ENCODE measurements at places on chromosomes 16 and 17.

DNA sequence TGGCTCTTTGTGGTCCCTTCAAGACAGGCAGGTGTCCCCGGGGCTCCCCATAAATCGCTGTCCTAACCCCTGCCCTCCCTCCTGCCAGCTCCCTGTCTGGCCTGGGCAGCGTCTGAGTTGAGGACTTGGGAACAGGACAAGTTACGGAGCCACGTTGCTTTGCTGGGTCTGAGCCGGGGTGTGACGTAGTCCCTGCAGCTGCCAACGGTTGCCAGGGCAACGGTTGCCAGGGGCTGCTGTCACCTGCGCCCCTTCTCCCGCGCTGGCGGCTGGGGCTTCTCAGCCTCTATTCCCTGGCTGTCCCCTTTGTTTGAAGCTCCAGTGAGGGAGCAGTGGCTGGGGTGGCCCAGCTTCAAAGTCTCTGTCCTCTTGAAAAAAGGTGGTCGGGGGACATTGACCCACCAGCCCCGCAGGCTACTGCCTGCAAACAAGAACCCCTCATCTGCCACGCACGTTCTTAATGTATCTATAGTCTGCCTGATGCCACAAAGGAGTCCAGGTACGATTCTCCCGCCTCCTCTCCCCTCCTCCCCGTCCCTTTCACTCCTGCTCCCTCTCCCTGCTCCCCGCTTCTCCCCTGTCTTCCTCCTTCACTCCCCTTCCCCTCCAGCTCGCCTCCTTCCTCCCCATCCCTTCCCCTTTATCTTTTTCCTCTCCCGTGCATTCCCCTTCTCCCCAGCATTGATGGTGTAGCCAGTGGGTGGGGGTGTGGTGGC lies 10.9 kb downstream of the ADGRG1 start:
- no peak for DNase-seq

DNA sequence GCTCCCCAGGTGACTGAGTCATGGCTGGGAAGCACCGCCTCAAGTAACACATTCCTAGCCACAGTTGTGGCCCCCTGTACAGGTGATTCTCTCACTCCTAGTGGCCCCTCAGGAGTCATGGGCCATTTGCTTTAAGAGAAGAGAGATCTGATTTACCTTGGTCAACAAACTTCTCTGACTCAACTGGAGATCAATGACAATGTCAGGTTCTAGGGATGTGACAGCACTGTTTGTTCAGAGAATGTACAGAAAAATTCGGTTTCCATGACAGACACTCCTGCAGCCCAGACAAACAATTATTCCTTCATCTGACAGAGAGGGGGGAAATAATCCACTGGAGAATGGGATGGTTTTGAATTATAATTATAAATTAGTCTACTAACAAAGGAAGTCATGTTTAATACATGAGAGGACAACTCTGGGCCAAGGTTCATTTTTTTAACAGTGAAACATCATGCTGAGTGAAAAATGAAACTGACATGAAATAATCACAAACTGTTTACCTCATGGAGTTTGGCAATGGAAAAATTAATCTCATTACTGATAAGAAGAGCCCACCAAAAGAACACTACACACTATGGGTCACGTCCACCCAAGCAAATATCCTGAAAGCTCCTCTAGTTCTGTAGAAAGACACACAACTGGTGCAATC lies 9.7 kb downstream of the ERN1 start:
- DNase-seq: no peak

DNA sequence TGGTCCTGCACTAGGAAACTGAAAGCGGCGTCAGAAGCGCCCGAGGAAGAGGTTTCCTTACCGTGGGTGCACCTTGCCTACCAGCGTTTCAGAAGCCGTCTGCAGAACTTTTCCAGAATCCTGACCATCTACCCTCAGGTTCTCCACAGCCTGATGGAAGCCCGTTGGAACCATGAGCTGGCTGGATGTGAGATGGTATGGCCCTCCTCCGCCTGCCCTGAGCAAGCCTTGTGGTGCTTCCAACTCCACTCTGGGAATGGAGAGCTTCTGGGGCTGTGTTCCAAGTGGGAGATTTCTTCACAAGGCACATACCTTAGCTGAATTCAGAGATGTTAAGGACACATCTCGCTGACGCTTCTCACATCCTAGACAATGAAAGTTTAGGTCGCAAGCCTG lies 51.8 kb upstream of the ENDOV start:
- DNase-seq: no peak

DNA sequence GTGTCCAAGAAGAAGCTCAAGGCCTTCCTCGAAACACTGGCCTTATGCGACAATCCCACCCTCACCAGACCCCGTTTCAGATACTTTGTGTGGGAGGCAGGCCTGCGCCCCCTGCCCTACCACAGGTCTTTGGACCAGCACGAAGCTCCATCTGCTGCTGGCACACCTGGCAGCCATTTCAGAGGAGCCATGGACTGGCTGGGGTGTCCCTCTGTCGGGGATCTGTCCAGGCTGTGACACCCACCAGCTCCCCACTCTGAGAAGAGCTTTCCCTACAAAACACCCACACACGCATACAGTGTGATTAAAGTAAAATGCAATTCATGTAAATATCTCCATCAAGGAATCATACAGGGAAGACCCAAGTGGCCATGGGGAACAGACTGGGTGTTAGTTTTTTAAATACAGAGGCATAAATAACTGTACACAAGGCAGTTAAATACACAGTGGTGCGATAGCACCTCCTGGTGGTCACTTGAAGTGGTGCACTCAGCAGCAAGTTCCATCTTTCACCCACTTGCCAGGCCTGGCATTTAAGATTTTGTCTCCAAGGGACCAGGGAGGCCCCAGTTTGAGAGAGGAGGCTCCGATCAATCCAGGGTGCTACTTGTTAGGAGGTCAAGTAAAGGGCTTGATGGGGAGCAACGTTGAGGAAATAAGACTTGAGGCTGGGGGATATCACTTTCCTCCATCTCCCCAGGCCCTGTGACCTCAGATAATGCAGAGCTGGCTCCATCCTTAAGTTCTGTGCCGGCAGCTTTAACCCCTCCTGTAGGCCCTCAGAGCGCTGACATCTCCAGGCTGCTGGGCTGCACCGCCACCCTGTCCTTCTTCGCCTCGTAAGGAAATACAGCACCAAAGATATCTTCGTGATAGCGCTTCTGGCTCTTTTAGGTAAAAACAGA lies 43.6 kb downstream of the NOS2 start:
- DNase-seq: peak; percentile 34

DNA sequence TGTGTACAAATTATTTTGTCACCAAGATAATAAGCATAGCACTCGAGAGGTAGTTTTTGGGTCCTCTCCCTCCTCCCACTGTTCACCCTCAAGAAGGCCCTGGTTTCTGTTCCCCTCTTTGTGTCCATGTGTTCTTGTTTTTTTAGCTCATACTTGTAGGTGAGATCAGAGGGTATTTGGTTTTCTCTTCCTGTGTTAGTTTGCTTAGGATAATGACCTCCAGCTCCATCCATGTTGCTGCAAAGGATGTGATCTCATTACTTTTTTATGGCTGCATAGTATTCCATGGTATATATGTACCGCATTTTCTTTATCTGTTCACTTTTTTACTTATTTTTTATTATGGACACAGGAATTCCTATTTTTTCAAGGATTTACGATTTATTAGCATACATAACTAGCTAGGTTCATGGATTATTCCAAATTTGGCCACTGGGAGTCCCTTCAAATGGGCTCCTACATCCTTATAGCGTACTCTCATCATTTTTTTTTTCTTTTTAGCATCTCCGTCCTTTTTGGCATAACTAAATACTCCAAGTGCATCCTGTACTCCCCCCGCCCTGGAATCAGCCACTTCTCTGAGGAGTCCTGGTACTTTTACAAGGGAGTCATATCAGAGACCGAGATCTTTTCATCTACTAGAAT lies 7.3 kb downstream of the TADA2A start:
- no peak for DNase-seq

DNA sequence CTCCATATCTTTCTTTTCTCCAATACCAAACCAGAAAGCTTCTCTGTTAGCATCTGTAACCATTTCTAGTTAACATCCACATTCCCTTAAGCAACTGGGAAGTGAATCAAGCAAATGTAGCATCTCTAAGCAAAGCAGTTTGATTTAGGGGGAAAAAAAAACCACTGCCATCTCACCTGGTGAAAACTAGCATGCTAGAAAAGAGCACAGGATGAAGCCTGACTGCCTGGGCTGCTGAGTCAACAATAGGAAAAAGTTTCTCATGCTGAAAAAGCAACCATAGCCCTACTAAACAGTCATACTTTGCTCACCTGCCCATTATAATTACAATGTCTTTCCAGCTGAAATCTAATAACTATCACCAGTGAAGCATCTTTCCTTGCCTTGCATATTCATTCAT lies 139.3 kb downstream of the ANKFN1 start:
- no peak for DNase-seq

GRCh38 chr17:70906808-70907207 lies 737.5 kb downstream of the KCNJ2 start:
- no peak for DNase-seq

- no peak for DNase-seq
Observed at GRCh38 chr17:10041916-10042588, 137.0 kb upstream of the RCVRN start.

DNA sequence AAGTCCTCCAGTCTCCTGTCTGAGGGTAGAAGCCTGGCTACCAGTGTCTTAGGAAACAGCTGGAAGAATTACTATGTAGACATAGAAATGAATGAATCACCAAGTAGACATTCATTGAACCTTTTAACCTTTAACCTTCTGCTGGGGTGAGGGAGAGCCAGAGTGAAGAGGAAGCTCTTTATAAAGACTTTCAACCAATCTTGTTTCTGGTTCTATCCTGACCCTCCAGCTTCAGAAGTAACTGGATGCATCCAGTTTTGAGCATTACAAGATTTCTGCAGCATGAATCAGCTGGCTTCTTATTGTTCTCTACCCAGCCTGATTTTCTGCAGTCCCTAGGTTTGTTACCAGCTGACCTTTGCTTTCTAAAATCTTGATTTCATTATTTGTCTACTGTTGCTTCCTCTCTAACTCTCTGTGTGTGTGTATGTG lies 8.5 kb downstream of the TEKT1 start:
- no peak for DNase-seq

DNA sequence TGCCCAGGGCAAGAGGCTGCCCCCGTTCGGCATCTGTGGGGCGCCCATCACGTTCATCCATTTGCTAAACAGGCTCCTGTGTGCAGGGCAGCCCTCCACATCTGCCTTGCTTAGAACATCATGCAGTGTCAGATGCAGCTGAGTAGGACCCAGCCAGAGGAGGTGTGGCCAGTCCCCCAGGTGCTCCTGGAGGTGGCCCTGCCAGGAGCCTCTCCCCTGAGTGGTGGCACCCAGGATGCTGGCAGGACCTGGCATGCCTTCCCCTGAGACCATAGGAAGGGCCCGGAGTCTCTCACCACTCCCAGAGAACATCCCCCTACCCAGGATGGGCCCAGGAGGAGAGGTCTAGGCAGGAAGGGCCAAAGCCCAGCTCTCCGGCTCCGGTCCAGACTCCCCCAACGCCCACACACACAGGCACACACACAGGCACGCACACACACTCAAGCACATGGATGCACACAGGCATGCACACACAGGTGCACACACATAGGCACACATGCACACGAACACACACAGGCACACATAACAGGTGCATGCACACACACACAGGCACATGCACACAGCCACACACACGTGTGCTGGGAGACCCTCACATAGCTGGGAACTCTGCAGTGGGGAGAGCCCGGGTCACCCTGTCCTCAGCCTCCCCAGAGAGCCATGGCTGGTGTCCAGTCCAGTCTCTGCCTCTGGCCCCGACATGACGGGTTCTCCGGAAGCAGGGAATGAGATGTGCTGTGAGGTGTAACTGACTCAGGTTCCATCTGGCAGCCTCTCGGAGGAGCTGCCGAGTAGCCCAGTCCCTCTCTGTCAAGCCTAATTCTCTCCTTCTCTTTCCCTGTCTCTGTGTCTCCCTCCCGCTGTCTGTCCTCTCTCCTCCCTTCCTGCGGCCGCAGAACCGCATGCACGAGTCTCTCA lies 74.6 kb downstream of the AMFR start:
- DNase-seq: no peak

DNA sequence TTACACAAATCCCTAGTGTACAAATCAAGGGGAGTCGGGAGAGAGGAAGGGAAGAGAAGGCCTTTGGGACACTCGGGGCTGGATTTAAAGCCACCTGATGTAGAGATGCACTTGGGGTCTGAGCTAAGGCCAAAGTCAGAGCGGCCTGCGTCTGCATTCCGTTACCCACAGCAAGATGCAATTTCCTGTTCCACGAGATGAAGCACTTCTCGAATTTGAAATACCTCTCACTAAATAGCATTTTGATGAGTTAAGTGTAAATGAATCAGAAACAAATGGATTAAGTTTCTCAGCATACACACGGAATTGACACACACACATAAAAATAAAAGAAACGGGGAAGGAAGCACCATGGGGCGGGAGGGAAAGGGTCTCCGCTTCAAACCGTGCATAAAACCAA lies 386.0 kb downstream of the SOX9 start:
- no peak for DNase-seq
